ENCODE measurements at places on chromosomes 7 and 10. TPM values are rescaled to one million over a fixed set of nuclear protein-coding genes. Genes with fewer than 3 reads are reported as not detected.

Gene OAT
- total RNA-seq = 33.7 TPM

Gene AMZ1
- not detected for total RNA-seq

Gene GTF2IRD1
- 40.4 TPM for total RNA-seq

Gene PON3
- total RNA-seq = 0.64 TPM

Gene SORBS1
- 1,254 TPM for total RNA-seq

Gene CDC14C
- not detected for total RNA-seq

Gene PLA2G12B
- not detected for total RNA-seq

Gene CAV1
- 254 TPM for total RNA-seq

Gene CPXM2
- 7.4 TPM for total RNA-seq

Gene OR2A42
- not detected for total RNA-seq

Gene BTBD16
- not detected for total RNA-seq

Gene MAGI2
- total RNA-seq = 3.2 TPM

Gene CTAGE15
- total RNA-seq = not detected

Gene GIMAP6
- 30.5 TPM for total RNA-seq

Gene PILRA
- 3.4 TPM for total RNA-seq

Gene SLC39A12
- total RNA-seq = not detected

Gene TSPAN33
- 4.9 TPM for total RNA-seq

Gene LRWD1
- 24.9 TPM for total RNA-seq

Gene C10orf53
- not detected for total RNA-seq

Gene DKK1
- total RNA-seq = not detected

Gene EN2
- not detected for total RNA-seq

Gene ACBD7
- not detected for total RNA-seq

Gene WBP1L
- total RNA-seq = 21.0 TPM

Gene ANKRD22
- not detected for total RNA-seq

Gene HOXA7
- total RNA-seq = not detected

Gene CCDC7
- total RNA-seq = 41.3 TPM

Gene SRRM3
- 3.9 TPM for total RNA-seq

Gene VWDE
- 0.58 TPM for total RNA-seq

Gene PRSS1
- total RNA-seq = 3.7 TPM

Gene CFAP58
- total RNA-seq = 3.1 TPM

Gene SDK1
- total RNA-seq = 3.2 TPM

Gene DNA2
- 2.6 TPM for total RNA-seq

Gene STOX1
- total RNA-seq = 0.32 TPM

Gene CNTNAP2
- 2.6 TPM for total RNA-seq

Gene FAM25C
- not detected for total RNA-seq

Gene CRHR2
- total RNA-seq = 0.99 TPM

Gene CHST12
- total RNA-seq = 20.7 TPM

Gene YKT6
- 53.7 TPM for total RNA-seq

Gene SPDYE16
- not detected for total RNA-seq

Gene CALML5
- not detected for total RNA-seq

Gene PAX4
- total RNA-seq = not detected

Gene GNG11
- total RNA-seq = 25.7 TPM

Gene C10orf71
- total RNA-seq = 120 TPM

Gene FAM171A1
- total RNA-seq = 6.7 TPM

Gene RHEB
- total RNA-seq = 143 TPM

Gene GPNMB
- total RNA-seq = 290 TPM

Gene PRKAR2B
- total RNA-seq = 18.5 TPM

Gene AP5Z1
- 15.6 TPM for total RNA-seq

Gene FXYD4
- total RNA-seq = not detected

Gene PON1
- 0.39 TPM for total RNA-seq

Gene ARID5B
- 30.7 TPM for total RNA-seq

Gene RPEL1
- total RNA-seq = not detected

Gene GDF2
- total RNA-seq = not detected

Gene SEMA3D
- total RNA-seq = 1.1 TPM

Gene SLC13A1
- total RNA-seq = not detected

Gene GHRHR
- not detected for total RNA-seq

Gene EPHB6
- 5.0 TPM for total RNA-seq

Gene TFEC
- 0.87 TPM for total RNA-seq
